ENCODE measurements at places on chromosomes 2 and 18.

GRCh38 chr2:113268621-113269360 lies 9.9 kb downstream of the PAX8 start:
- no peak for DNase-seq

DNA sequence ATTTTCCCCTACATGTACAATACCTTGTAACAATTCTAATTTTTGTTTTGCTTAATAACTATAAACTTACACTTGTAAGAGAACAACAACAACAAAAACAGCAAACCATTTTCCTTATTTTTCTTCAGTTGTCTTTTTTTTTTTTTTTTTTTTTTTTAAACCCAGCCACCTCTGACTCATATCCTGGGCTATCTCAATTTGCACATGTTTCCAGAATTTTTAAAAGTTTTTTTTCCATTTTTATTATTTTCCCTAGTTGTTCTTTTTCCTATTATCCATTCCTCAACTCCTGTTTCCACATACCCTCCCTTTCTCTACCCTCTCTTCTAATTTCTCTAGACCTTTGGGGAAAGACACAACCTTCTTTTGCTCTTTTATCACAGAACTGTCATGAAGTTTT lies 112.5 kb downstream of the EFEMP1 start:
- no peak for DNase-seq

- no peak for DNase-seq
Observed at GRCh38 chr2:240857039-240858008, 11.3 kb upstream of the AGXT start.

DNA sequence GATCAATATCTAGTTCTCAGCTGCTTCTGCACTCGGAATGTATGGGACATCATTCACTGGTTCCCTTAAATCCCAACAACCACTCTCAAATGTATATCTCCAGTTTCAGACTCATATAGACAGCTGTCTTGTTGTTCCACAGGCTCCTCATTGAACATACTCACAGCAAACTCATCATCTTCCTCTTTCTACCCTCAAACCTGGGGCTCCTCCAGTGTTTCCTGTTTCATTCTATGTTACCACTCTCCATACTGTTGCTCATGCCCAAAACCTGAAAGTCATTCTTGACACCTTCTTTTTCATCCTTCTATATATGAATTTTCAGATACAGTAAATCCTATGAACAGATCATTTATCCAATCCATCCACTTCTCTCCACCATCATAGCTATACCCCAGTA lies 18.7 kb upstream of the REL start:
- no peak for DNase-seq

DNA sequence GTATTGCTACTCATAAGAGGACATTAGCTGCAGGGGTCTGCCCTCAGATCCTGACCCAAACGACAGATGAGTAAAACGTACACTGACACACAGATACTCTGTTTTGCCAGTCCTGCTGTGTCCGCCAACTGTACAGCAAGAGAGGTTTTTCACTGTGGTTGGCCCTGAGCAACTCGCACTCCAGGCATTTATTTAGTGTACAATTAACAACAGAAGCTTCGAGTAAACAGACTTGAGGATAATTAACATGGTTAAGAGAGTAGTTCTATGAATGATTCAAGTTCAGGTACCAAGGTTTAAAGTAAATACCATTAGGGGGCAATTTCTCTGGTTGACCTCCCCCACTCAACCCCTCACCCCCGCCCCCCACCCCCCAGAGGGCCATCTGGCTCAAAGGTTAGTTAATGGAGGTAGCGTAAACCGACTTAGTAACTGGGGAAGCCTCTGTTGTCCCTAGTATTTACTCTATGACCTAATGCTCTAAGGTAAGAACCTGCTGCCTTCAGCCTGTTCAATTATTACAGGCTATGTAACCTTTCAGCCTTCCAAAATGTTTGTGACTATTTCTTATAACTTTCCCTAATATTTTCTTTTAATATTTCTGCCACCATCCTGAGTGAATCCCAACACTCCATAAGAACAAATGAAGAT lies 103.9 kb upstream of the XIRP2 start:
- DNase-seq: no peak

DNA sequence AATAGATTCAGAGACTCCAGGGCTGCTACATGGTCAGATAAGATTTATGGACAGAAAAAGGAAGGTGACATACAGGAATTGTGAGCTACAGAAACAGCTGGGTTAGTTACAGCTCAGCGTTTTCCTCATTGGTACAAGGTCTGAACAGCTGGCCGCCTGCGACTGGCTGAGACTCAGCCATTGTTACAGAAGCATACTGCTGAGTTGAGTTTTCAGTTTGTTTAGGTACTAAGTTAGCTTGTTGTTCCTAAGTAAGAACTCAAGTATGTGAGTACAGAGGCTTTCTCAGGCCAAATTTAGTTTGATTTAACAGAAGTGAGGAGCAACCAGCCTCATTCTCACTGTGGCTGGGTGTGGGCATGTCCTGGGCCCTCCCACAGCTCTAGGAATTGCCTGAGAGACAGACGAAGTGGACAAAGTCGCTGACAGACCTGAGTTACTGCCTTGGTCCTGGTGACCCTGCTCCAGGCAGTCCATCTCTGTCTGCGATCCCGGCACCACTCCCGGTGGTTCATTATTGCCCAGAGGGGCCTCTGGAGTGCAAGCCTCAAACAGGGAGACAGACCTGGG lies 27.8 kb upstream of the RHOB start:
- no peak for DNase-seq

- DNase-seq: no peak
Observed at GRCh38 chr2:220452561-220452960, 825.1 kb downstream of the SLC4A3 start.

- DNase-seq: no peak
Observed at GRCh38 chr18:45165176-45165713, 450.0 kb upstream of the SLC14A2 start.

- peak; percentile 52 for DNase-seq
Observed at GRCh38 chr18:34957119-34957863, 83.9 kb upstream of the MAPRE2 start.

GRCh38 chr2:170723446-170723958 lies 8.4 kb downstream of the SP5 start:
- peak; percentile 31 for DNase-seq

DNA sequence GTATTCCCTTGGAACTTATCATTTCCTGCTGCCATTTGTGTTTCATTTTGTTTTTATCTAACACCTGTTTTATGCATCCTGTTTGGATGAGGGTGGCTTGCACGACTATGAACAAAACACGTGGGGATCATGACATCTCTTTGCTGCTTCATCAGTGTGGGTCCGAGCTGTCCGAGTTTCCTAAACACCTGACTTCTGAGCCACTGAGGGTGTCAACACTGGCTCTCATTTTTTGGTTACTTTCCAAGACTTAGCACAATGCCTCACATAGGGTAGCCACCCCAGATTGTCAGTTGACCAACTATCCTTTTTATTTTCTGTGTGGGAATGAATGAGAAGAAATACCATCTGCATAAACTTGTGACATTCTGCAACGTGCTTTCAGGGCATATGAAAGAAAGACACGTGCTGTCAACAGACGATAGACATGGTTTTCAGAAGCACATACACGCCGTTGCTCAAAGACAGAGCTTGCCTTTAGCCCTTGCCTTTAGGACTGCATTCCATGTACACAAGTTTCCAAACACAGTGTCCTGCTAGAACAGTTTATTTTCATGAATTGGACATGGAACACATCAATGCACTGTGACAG lies 166.7 kb downstream of the MYT1L start:
- no peak for DNase-seq

GRCh38 chr2:19865151-19865550 lies 36.6 kb downstream of the TTC32 start:
- no peak for DNase-seq

GRCh38 chr2:45498661-45499550 lies 112.2 kb downstream of the SRBD1 start:
- no peak for DNase-seq

- no peak for DNase-seq
Observed at GRCh38 chr2:85396531-85397470, 13.4 kb downstream of the CAPG start.

DNA sequence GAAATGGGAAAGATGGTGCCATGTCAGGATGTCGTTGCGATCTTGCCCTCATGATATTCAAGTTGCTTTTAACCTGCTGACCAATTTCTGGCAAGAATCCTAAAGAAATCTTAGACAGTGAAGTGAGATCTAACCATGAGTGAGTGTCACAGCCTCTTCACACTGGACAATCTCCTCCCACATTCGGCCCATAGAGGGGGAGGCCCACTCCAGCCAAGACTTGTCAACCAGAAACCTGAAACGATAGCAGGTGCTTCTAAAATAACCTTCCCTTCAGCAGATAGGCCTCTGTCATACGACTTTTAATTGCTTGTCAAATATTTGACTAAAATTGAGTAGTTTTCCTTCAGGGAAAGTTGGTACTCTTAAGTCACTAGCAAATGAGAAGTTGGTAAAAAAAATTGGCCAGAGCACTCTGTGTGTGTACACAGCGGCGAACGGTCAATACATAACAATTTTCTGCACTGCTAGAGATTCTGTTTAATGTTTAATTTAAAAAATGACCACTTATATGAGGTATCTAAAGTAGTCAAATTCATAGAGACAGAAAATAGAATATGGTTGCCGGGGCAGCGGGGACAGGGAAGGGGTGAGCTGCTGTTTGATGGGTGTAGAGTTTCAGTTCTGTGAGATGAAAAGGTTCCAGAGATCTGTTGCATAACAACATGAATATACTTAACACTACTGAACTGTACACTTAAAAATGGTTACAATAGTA lies 110.2 kb downstream of the VAPA start:
- DNase-seq: no peak

DNA sequence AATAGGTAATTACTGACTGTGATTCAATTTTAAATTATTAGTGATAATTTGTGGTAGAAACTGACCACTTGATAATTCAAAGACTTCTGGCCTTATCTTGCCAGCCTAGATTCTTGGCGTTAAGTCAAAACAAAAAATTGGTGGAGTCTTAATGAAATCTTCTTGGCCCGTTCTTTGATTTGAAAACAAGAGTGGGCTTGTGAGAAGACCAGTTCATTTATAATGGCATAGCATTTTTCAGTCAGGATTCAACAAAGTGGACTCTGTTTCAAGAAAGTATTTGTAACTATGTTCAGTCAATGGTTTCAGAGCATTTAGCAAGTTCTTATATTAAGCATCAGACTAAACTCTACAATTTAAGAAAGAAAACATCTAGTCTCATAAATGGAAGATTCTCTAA lies 26.0 kb downstream of the ITGA4 start:
- no peak for DNase-seq

DNA sequence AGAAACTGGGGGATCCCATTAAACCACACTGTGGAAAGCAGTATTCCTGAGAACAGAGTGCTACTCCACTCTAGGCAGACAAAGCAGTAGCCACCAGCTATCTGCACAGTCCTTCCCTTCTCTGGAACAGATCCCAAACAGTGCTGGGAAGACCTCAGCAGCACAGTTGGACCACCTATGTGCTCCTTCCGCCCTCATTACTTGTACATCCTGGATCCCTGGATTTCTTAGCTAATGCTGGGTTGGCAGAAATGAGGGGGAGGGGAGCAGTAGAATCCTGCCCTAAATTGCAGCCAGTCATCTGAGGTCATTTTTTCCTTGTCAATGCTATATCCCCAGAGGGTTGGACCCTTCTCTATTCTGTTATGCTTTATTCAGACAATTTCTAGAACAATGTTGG lies 13.8 kb upstream of the MALT1 start:
- no peak for DNase-seq

- peak; percentile 51 for DNase-seq
Observed at GRCh38 chr2:64157792-64158191, 13.6 kb upstream of the PELI1 start.

- DNase-seq: peak; percentile 14
Observed at GRCh38 chr2:15311201-15311907, 249.8 kb downstream of the NBAS start.
